Natural killer cell (primary cell): ENCODE measurements at places on chromosomes 16 and 17.

GRCh38 chr16:67537270-67537635 is 8.6 kb downstream of the RIPOR1 start:
- DNase-seq, result peak; percentile 62

GRCh38 chr16:11051879-11052808 is 107.8 kb downstream of the CLEC16A start:
- DNase-seq, result peak; percentile 43

- DNase-seq, result no peak
Observed at GRCh38 chr16:16047761-16048160, 98.3 kb downstream of the ABCC1 start.

DNA sequence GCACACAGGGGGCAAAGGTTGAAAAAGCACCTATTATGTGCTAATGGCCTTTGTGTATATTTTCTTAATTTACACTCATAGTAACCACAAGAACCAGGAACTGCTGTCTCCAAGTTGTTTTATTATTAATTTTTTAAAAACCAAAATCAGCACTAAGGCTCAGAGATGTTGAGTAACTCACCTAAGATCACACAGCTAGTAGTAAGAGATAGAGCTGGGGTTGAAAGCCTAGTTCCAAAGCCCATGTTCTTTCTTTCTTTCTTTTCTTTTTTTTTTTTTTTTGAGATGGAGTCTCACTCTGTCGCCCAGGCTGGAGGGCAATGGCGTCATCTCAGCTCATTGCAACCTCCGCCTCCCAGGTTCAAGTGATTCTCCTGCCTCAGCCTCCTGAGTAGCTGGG is 75.3 kb downstream of the SDK2 start:
- DNase-seq, result no peak

- DNase-seq, result no peak
Observed at GRCh38 chr16:19130852-19131824, 17.4 kb downstream of the ITPRIPL2 start.

- DNase-seq, result no peak
Observed at GRCh38 chr16:69055008-69055407, 50.4 kb upstream of the HAS3 start.

DNA sequence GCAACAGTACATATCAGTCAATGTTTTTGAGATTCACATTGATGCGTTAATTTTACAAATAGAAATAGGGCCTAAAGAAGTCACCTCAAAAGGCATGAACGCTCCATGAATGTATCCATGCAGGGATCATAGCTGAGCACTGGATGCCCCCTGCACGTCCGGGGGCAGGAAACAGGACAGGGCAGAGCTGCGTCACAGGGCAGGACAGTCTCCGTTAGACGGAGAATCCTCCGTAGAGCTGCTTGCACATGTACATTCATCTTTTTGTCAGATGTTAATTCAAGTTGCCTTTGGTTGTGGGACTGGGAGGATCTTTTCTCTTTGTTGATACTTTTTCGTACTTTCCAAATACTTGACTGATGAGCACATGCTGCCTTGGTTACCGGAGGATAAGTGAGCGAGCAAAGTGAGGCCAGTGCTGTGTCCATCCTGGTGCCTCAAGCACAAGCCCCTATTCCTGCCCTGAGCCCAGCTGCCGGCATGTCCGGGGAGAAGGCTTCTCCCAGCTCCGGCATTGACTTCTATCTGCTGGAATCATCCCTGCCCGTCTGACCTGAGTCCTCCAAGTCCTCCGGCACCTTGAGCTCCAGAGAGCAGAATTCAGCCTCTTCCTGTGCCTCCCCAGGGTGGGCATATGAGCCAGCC is 15.0 kb downstream of the GAA start:
- no peak for DNase-seq

GRCh38 chr17:77423589-77424451 is 283.1 kb downstream of the SEC14L1 start:
- no peak for DNase-seq

DNA sequence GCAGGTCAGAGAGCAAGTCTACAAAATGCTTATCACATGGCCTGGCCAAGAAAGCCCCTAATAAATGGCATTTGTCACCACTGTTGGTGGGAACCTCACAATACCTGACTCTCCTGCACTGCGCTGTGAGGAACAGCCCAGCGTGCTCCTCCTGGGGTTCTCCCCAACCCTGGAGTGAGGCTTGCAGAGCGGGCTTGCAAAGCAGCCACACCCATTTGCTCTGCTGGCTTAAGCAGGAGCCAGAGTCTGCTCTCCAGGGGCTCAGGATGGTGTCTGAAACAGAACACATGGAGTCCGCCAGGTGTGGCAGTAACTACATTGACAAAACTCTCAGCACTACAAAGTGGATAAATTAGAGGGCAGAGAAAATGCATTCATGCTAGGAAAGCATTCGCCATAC is 331.0 kb upstream of the CCL2 start:
- no peak for DNase-seq

- no peak for DNase-seq
Observed at GRCh38 chr17:57745242-57745641, at the start of gene CCDC182. TSS of gene CCDC182 (minus strand) at chr17:57745299. CDS start at chr17:57745272, 27 bp downstream.

DNA sequence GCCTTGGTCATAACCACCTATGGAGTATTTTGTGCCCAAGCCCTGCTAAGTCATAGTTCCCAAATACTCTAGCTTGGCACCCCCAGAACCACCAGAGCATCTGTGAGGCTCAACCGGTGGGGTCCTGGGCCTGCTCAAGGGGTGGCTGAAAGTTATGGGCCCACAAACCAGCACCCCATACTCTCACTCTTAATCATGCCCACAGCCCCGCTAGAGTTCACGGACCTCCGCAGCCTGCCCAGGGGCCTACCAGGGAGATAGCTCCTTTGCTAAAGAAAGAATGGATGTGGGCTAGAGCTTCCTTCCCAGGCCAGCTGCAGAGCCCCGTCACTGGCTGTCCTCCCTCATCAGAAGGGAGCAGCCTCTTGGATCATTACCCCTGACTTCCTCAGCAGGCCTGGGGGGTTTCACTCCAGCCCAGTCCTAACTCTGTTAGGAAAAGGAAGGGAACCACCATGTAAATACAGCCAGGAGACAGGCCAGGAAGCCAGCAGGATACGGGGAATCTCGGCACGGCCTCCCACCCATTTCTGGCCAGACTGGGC is 1.4 kb downstream of the GIT1 start:
- DNase-seq, result no peak

GRCh38 chr16:4323071-4323844 is 7.4 kb downstream of the GLIS2 start:
- no peak for DNase-seq

- DNase-seq, result no peak
Observed at GRCh38 chr17:74542166-74542565, 3.7 kb downstream of the CD300C start.

- DNase-seq, result no peak
Observed at GRCh38 chr17:8359769-8360168, 16.7 kb downstream of the KRABD2 start.

DNA sequence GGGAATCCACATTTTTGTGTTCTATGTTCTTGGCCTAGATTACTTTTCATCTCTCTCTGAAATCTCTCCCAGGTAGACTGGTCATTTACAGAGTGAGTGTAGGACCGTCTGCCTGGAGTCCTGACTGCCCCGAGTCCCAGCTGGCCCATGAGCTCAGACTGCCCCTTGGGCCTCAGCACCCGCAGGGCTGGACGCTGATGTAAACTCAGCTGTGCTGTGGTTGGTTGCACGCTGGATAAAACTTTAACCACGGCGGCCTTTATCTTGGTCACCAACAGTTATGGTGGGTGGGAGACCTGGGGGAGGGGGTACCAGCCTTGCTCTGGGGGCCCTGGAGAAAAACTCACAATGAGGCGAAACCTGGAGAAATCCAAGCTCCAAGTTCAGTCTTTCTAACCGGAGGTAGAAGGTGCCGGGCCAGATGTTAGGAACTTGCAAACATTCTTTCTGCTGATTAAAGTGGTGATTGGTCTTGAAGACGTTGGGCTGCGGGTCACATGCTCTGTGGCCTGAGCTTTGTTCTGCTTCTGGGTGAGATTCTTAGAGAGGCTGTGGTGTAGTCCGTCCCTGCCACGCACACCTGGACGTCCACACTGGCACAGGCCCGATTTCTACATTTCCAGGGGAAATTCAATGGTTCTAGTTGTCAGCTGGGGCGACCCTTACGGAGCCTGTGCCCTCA is 6.9 kb downstream of the METRNL start:
- DNase-seq, result no peak

DNA sequence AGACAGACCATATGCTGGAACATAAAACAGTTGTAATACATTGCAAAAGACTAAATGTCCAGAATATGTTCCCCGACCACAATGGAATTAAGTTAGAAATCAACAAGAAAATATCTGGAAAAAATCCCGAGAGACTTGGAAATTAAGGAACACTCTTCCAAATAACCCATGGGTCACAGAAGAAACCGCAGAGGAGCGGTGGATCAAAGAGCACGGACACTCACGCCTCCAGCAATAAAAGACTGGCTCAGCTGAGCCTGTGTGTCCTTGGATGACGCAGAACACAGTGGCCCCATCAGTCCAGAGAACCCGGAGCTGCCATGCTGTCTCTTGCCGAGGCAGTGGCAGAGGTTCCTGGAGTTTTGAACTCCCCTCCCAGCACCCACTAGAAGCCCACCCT is 30.9 kb upstream of the FOXF1 start:
- no peak for DNase-seq

DNA sequence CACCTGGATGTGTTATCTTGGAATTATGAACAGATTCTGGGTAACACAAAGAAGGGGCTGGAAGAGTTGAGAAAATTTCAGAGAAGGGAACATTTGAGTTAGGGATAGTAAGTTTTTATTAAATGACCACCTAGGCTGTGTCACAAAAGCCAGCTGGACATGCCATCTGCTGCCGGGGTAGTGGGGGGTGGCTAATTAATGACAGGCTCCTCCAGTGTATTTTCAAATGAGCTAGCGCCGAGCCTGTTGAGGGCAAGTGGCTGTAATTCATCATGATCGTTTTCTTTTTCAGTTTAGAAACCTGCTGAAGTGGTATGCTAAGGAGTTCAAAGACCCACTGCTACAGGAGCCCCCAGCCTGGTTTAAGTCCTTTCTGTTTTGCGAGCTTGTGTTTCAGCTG is 6.2 kb downstream of the TMEM97 start:
- no peak for DNase-seq

DNA sequence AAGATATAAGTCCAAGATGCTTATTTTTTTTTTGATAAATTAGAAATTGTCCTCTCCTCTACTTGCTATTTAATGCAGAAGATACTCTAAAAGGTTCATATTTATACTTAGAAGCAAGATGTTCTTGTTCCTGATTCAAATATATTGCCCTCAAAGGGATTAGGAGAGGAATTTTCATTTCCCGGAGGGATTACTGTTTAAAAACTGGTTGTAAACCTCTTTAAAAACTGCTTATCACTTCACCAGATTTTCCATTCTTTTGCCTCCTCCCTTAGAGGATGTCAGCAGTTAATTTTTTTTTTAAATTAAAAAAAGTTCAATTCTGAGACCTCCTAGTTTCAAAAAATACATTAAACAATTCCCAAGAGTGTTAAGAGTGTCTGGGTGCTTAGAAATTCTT is 2.8 kb downstream of the TENT4B start:
- no peak for DNase-seq
